ENCODE measurements at places on chromosomes 6 and 20. TPM values are rescaled to one million over a fixed set of nuclear protein-coding genes. Genes with fewer than 3 reads are reported as not detected.

LY6G5C gene
- total RNA-seq = not detected

SLA2 gene
- total RNA-seq = 0.30 TPM

RCAN2 gene
- 13.8 TPM for total RNA-seq

TP53TG5 gene
- total RNA-seq = 0.32 TPM
